Spleen (tissue), 13 donors: ENCODE measurements at places on chromosomes 2 and 18. TPM values are rescaled to one million over a fixed set of nuclear protein-coding genes. Genes with fewer than 3 reads are reported as not detected.

MZT2B gene
- 95.0 TPM for total RNA-seq

DPP4 gene
- 13.1 TPM for total RNA-seq

METTL8 gene
- 26.2 TPM for total RNA-seq

RBKS gene
- 3.7 TPM for total RNA-seq

RPRM gene
- 2.2 TPM for total RNA-seq

ANKRD53 gene
- 0.39 TPM for total RNA-seq

TUBA4B gene
- not detected for total RNA-seq

TCF7L1 gene
- total RNA-seq: 9.8 TPM

MARCHF4 gene
- not detected for total RNA-seq

IL36B gene
- not detected for total RNA-seq

- no peak overlapping the region for H3K4me3 ChIP-seq
- no peak for DNase-seq
- H3K36me3 ChIP-seq: no peaks in the 10 kb centered on the region
- no peaks in the 10 kb centered on the region for H3K27me3 ChIP-seq
- no peak overlapping the region for H3K27ac ChIP-seq
These were observed 106.8 kb downstream of the ASAP2 start for GRCh38 chr2:9313443-9313842.

- peak overlapping the region; percentile 11 for H3K27ac ChIP-seq
- no peak for DNase-seq
- H3K4me1 ChIP-seq: peaks cover 74% of the 10 kb centered on the region
- H3K36me3 ChIP-seq: no peaks in the 10 kb centered on the region
- no peaks in the 10 kb centered on the region for H3K27me3 ChIP-seq
These were observed 30.7 kb downstream of the GPD2 start for GRCh38 chr2:156466739-156467405.

GRCh38 chr2:45884126-45884525 is 232.7 kb downstream of the PRKCE start:
- H3K36me3 ChIP-seq: no peaks in the 10 kb centered on the region
- no peak for DNase-seq
- no peak overlapping the region for H3K4me3 ChIP-seq
- peaks cover 8% of the 10 kb centered on the region for H3K4me1 ChIP-seq
- H3K27ac ChIP-seq: peak overlapping the region; percentile 97
- no peaks in the 10 kb centered on the region for H3K27me3 ChIP-seq

GRCh38 chr18:5214583-5215351 is 17.7 kb upstream of the AKAIN1 start:
- no peaks in the 10 kb centered on the region for H3K36me3 ChIP-seq
- DNase-seq: no peak
- H3K4me3 ChIP-seq: no peak overlapping the region
- H3K27me3 ChIP-seq: no peaks in the 10 kb centered on the region

GRCh38 chr18:6636091-6636490 is 93.4 kb upstream of the ARHGAP28 start:
- H3K4me1 ChIP-seq: no peaks in the 10 kb centered on the region
- H3K27me3 ChIP-seq: no peaks in the 10 kb centered on the region
- H3K4me3 ChIP-seq: no peak overlapping the region
- no peak overlapping the region for H3K27ac ChIP-seq
- H3K36me3 ChIP-seq: no peaks in the 10 kb centered on the region
- DNase-seq: no peak

GRCh38 chr2:172710584-172711047 is 25.0 kb upstream of the RAPGEF4 start:
- H3K4me1 ChIP-seq: no peaks in the 10 kb centered on the region
- no peak overlapping the region for H3K27ac ChIP-seq
- DNase-seq: no peak
- H3K27me3 ChIP-seq: no peaks in the 10 kb centered on the region
- no peaks in the 10 kb centered on the region for H3K36me3 ChIP-seq

- H3K27me3 ChIP-seq: no peaks in the 10 kb centered on the region
- no peaks in the 10 kb centered on the region for H3K36me3 ChIP-seq
- H3K4me1 ChIP-seq: peaks cover 17% of the 10 kb centered on the region
- H3K27ac ChIP-seq: no peak overlapping the region
- no peak for DNase-seq
These were observed 115.0 kb downstream of the CERS6 start for GRCh38 chr2:168571061-168571460.

GRCh38 chr18:59657012-59657411 is 40.2 kb downstream of the CCBE1 start:
- H3K4me3 ChIP-seq: no peak overlapping the region
- no peak overlapping the region for H3K27ac ChIP-seq
- H3K36me3 ChIP-seq: no peaks in the 10 kb centered on the region
- H3K27me3 ChIP-seq: no peaks in the 10 kb centered on the region

GRCh38 chr18:45110577-45111501 is 430.2 kb downstream of the SETBP1 start:
- peak overlapping the region; percentile 33 for H3K27ac ChIP-seq
- no peak for DNase-seq
- H3K36me3 ChIP-seq: no peaks in the 10 kb centered on the region
- no peak overlapping the region for H3K4me3 ChIP-seq

DNA sequence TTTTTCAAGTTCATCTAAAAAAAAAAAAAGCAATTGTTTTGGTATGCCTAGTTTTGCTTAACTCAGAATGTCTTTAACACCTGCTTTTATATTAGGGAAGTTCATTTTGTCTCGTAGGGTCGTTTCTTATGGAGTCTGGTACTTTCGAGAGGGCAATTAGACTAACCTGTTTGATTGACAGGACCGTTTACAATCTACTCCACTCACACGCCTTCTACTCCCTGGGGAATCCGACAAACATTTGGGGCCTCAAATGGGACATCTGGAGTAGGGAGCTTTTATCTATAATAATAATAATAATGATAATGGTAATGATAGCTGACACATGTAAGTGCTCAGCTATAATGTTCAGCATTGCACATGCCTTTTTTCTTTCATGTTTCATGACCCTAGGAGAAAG is 261.6 kb upstream of the RASGRP3 start:
- H3K4me1 ChIP-seq: no peaks in the 10 kb centered on the region
- H3K27ac ChIP-seq: no peak overlapping the region
- no peaks in the 10 kb centered on the region for H3K36me3 ChIP-seq
- no peaks in the 10 kb centered on the region for H3K27me3 ChIP-seq
- H3K4me3 ChIP-seq: no peak overlapping the region

DNA sequence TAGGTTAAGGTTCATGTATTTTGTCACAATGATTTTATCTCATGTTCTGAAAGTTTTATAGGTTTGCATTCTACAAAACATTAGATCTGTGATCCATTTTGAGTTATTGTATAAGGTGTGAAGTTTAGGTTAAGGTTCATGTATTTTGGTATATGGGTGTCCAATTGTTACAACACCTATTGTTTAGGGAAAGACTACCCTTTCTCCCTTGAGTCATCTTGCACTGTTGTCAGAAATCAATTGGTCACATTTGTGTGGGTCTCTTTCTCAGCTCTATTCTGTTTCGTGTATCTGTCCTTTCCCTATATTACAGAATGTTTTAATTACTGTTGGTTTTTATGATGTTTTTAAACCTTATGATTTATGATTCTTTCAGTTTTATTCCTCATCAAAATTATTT is 192.3 kb downstream of the MCFD2 start:
- peaks cover 70% of the 10 kb centered on the region for H3K4me1 ChIP-seq
- H3K4me3 ChIP-seq: no peak overlapping the region
- no peaks in the 10 kb centered on the region for H3K36me3 ChIP-seq
- DNase-seq: no peak

- H3K4me3 ChIP-seq: no peak overlapping the region
- no peaks in the 10 kb centered on the region for H3K4me1 ChIP-seq
- H3K27me3 ChIP-seq: no peaks in the 10 kb centered on the region
- H3K36me3 ChIP-seq: no peaks in the 10 kb centered on the region
- no peak for DNase-seq
These were observed 272.2 kb upstream of the ID2 start for GRCh38 chr2:8409461-8410260.

DNA sequence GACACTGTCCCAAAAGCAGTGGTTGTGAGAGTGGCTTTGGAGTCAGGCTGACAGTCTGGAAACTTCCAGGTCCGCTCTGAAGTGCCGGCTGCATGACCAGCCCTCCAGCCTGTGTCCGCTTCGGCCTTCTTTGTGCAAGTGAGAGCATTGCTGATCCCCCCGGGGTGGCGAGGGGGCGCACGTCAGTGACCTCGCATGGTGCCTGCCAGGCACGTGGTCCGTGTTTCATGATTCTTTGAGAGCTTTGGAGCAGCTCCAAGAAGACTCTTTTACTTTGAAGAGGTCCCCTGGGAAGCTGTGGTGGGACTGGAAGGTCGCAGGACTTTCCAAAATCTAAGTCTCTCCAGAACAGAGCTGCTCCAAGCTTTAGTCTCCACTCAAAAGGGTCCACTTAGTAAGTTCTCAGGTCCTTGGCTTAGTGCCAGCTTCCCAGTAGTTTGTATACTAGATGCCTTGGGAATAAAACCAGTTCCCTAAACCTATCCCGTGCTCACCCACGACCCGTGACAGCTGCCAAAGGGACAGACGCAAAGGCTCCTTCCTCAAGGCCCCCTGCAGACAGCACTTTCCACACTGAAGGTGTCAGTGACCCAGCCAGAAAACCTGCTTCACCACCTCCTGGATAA is 68.8 kb downstream of the ADI1 start:
- DNase-seq: no peak
- no peaks in the 10 kb centered on the region for H3K4me1 ChIP-seq
- no peak overlapping the region for H3K27ac ChIP-seq

DNA sequence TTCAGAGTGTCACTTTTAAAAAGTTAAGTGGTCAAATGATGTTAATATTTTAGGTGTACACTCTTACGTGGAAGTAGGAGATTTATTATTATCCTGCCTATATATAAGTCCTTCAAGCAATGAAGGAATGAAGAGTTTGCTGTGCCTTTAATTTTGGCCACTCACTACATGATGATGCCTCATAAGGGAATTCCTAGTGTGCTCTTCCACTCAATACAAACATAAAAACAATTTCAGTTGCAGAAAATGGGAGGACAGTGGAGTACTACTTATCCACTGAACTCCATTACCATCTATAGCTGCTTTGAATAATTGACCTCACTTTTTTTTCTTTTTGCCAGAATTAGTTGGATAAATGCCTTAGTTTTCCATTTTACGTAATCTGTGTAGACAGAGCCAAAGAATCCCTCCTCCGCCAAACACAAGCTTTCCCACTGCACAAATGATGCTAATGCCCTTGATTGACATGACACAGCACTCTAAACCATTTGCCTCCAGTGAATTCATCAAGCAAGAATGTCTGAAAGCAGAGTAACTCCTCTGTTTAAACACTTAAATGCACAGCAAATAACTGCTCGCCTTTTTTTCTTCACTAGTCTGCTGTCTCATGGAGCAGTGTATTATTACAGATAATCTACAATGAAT is 751.1 kb upstream of the FANCL start:
- H3K27ac ChIP-seq: no peak overlapping the region
- H3K4me3 ChIP-seq: no peak overlapping the region
- no peak for DNase-seq
- H3K4me1 ChIP-seq: no peaks in the 10 kb centered on the region

- no peaks in the 10 kb centered on the region for H3K27me3 ChIP-seq
- no peak overlapping the region for H3K27ac ChIP-seq
- H3K4me3 ChIP-seq: no peak overlapping the region
- H3K4me1 ChIP-seq: no peaks in the 10 kb centered on the region
These were observed 451.0 kb upstream of the SALL3 start for GRCh38 chr18:78528411-78529258.

GRCh38 chr2:112055730-112056625 is 909 bp downstream of the TMEM87B start:
- H3K27me3 ChIP-seq: no peaks in the 10 kb centered on the region
- peaks cover 65% of the 10 kb centered on the region for H3K4me1 ChIP-seq
- H3K4me3 ChIP-seq: peak overlapping the region; percentile 97
- no peak for DNase-seq
- no peaks in the 10 kb centered on the region for H3K36me3 ChIP-seq
- H3K27ac ChIP-seq: peak overlapping the region; percentile 97

- H3K36me3 ChIP-seq: no peaks in the 10 kb centered on the region
- H3K4me3 ChIP-seq: no peak overlapping the region
- DNase-seq: no peak
- H3K27ac ChIP-seq: no peak overlapping the region
- H3K27me3 ChIP-seq: no peaks in the 10 kb centered on the region
- H3K4me1 ChIP-seq: peaks cover 5% of the 10 kb centered on the region
These were observed 21.3 kb downstream of the MBD5 start for GRCh38 chr2:148042219-148042618.

DNA sequence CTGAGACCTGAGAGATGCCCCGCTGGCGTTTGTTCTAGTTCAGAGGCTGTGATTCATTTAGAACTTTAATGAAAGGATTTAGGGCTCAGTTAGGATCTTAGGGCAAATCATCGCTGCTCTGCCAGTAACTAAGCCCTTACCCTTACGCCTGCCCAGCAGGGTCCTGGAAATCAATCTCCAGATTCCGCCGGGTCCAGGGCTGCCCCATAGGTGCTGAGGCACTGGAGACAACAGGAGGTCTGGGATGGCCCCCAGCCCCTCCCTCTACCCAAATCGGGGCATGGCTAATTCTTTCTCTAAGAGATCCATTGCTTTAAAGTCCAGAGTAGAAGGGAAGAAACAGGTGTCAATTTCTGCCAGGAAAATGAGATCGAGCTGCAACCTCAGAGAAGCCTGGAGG is 83.1 kb downstream of the SDC1 start:
- H3K27me3 ChIP-seq: no peaks in the 10 kb centered on the region
- peaks cover 22% of the 10 kb centered on the region for H3K4me1 ChIP-seq

GRCh38 chr18:63284827-63285733 is 34.5 kb downstream of the BCL2 start:
- H3K4me3 ChIP-seq: no peak overlapping the region
- H3K27ac ChIP-seq: peak overlapping the region; percentile 84
- H3K36me3 ChIP-seq: peaks cover 12% of the 10 kb centered on the region
- H3K27me3 ChIP-seq: no peaks in the 10 kb centered on the region
- DNase-seq: peak; percentile 79

- no peaks in the 10 kb centered on the region for H3K36me3 ChIP-seq
- no peak overlapping the region for H3K4me3 ChIP-seq
- H3K27me3 ChIP-seq: no peaks in the 10 kb centered on the region
- no peaks in the 10 kb centered on the region for H3K4me1 ChIP-seq
- no peak for DNase-seq
These were observed 46.0 kb downstream of the CAVIN2 start for GRCh38 chr2:191800874-191801273.

DNA sequence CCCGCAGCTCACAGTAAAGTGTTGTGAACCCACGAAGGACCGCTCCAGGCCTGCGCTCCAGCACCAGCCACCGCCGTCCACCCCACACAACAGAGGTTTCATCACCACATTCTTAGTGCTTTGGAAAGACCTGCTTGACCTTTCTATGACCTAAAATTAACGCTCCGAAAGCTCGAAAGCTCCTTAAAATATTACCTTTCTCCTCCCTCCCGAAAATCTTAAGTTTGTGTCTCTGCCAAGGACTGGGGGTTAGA is 149.2 kb downstream of the TWIST2 start:
- DNase-seq: no peak
- no peaks in the 10 kb centered on the region for H3K27me3 ChIP-seq
- no peaks in the 10 kb centered on the region for H3K36me3 ChIP-seq
